ENCODE measurements at places on chromosomes 16 and 17.
A peak's percentile ranks its signal among the peaks of the same experiment; 100 is the strongest.

- no peak for DNase-seq
These were observed 645.9 kb downstream of the WWOX start for GRCh38 chr16:78745108-78746019.

GRCh38 chr16:63061319-63061718, 1025.1 kb upstream of the CDH8 start:
- no peak for DNase-seq

GRCh38 chr17:4313221-4314114, 49.7 kb upstream of the ANKFY1 start:
- DNase-seq: no peak

DNA sequence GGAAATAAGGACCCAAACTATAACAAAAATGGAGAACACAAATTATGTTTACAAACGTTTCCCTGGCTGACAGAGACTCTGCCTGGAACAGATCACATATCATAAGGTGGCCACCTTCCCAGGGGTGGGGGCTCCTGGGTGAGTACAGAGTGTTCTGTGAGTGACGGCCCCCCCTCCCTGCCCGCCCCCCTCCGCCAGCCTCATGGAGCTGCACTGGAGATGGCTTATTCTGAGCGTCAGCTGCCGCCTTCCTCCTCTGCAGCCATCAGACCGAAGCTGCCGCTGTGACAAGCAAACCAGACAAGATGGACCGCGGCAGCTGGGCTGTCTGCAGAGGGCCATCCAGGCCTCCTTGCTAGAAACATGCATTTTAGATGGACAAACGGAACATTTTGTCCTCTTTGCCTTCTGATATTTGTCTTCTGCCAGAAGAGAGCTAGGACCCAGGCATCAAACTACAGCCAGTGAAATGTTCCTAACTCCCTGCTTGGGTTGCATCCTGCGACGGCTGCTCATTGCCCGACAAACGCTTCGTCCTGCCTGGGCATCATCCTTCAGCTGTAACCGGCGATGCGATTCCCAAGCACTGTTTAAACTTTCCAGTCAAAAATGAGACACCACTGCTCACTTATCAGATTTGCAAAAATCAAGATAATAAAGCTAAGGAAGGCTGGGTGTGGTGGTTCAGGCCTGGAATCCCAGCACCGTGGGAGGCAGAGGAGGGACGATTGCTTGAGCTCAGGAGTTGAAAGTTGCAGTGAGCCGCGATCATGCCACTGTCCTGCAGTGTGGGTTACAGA, 15.3 kb upstream of the RPTOR start:
- no peak for DNase-seq

DNA sequence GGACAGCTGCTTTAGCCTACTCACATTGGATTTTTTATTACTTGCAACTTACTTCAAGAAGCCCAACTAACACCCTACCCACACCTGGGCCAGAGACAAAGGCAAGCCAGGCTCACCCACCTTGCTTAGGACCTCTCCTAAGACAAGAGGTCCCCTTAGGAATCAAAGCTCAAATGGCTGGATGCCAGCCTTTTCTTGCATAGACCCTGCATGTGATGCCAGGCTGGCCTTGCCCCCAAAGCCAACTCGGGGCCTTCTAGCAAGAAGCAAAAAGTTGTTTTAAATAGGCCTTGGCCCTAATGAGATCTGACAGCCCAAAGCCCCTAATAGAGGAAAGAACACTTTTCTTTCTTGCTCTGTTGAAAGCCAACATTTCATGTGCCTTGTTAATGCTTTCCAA, 20.7 kb downstream of the GPRC5B start:
- DNase-seq: no peak

GRCh38 chr17:20938244-20938643, 104.6 kb downstream of the USP22 start:
- no peak for DNase-seq

GRCh38 chr16:79740252-79740651, 139.7 kb upstream of the MAF start:
- no peak for DNase-seq

GRCh38 chr16:53892155-53892554, 188.2 kb downstream of the FTO start:
- peak; percentile 49 for DNase-seq

DNA sequence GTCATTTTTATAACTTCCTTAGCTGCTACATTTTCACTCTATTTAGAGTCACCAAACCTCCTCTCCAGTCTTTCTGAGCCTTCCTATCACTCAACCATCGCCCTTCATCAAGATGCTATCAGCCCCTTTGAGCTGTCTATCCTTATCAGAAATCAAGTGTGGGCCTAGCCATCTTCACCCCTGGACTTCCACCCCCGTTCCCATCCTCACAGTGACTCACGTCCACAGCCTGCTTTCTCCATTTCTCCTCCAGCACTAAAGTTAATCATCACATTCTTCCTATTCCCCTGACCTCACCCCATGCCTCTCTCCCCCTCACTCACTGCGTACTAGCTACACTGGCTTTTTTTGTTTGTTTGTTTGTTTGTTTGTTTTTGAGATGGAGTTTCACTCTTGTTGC, 2.4 kb upstream of the TEKT3 start:
- no peak for DNase-seq

DNA sequence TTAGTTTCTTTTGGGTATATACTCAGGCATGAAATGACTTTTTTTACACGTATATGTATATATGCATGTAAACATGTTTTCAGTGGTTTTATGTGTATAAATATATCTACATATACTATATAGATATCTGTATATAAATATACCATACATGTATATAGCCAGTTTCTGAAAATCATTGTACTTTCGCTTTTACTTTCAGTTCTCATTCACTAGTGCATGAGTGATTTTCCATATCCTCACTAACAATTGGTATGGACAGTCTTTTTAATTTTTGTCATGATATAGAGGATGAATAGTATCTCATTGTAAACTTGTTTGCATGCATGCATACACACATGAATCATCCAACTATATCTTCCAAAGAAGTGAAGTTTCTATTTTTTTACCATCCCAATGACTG, 877.1 kb upstream of the CDH8 start:
- no peak for DNase-seq

GRCh38 chr17:79051306-79051705, 23.3 kb upstream of the ENGASE start:
- no peak for DNase-seq

DNA sequence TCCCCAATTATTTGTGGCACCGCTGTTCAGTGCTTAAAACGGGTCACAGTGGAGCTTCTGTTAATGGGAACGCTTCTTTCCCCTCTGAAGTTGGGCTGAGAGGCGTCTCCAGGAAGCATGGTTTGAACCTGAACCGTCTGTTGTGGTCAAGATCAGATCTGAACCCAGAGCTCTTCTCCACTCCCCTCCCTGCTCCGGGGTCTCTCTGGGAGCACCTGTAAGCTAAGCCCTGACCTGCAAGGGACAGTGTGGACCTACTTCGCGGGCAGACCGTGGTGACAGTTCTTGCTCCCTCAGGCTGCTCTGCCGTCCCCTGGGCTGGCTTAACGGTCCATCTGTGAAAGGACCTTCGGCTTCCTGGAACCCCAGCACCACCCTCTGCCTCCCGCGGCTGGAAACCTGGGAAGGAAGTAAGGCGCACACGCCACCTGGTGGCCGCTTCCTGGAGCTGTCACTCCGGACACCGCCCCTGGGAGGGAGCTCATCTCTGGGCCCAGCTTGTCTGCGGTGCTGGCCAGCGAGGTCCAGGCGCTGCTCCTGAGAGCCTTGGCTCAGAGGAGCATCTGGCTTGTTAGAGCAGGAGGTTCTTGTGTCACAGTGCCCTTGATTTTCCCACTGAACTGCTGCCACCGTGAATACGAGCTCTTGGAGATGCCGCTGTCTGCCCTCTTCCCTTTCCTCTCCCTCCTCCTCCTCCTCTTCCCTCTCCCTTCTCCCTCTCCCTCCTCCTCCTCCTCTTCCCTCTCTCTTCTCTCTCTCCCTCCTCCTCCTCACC, 518.5 kb upstream of the EEF2KMT start:
- peak; percentile 5 for DNase-seq

DNA sequence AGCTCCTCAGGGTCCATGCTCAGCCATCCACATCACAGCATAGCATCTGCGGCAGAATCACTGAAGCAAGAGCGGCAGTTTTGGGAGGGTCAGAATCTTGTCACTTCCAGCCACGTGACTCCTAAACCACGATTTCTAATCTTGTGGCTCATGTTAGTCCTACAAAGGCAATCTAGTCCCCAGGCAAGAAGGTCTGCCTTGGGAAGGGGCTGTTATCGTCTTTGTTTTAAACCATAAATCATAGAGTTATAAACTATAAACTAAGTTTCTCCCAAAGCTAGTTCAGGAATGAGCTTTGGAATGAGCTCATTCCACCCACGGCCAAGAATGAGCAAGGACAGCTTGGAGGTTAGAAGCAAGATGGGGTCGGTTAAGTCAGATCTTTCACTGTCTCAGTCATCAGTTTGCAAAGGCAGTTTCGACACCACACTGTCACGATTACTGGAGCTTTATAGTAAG, 20.8 kb upstream of the DNAH17 start:
- no peak for DNase-seq

GRCh38 chr17:76179496-76180467, 38.7 kb upstream of the FOXJ1 start:
- peak; percentile 67 for DNase-seq

DNA sequence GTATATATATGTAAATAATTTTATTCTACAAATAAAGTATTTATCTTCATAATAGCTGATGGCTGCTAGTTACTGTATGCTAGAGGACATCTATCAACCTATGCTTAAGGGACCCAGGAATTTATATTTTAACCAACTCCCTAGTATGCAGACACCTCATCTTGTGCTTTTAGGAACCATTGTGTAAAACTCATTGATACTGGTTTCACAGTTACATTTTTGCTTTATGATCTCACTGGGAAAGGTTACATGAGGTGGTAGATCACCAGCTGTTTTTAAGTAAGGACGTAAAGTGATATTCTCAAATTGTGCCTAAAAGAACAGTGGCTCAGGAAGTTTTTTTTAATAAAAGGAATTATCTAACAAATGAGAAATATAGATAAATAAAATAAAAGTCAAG, 56.4 kb downstream of the VMP1 start:
- DNase-seq: no peak

DNA sequence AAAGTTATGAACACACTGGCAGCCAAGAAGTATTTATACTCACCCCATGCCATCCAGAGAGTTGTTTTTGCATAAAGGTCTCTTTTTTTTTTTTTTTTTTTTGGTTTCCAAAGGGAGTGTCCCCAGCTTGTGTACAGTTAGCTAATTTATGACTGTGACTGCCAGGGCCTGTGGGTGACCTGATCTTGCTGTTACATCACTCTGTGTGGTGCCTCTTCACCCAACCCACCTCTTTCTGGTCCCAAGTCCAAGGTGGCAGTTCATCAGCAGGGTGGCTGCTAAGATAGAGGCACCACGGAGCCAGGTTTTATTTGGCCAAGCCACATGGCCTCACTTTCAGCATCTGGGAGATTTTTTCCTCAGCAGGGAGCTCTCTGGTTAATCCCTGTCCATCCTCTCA, at the start of gene NOS2:
NOS2 (minus strand) TSS at position 8 of the 400 bp plus-strand sequence. CDS start 1,720 bp downstream, outside the sequence.
- no peak for DNase-seq

DNA sequence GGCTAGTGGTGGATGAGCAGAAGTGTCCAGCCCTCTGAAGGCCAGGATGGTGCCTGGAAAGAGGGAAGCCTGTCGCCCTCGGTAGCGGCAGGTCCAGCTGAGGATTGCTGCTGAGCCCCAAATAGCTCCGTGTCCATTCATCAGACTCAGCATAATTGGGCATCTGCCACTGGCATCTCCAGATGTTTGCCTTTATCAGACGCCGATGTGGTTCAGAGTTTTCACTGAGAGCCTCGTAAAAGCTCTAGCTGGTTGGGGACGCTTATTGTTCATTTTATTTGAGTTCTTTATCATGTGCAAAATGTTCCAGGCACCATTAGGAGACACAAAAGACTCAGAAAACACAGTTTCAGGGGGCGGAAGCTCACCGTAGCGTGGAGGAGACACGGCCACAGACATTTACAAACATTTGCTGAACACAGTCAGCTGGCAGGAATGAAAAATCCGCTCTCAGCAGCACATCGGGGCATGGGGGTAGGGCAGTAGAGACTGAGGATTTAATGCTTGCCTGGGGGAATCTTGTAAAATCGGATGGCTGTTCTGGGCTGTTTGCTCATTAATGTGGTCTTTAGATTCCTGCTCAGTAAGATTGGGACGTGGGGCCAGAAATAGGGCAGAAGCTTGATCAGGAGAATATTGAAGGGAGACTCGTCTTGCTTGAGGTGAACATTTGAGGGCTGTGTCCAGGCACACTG, 41.7 kb downstream of the SMPD3 start:
- DNase-seq: no peak
